Anterior cingulate cortex (tissue), 58 donors: ENCODE measurements at places on chromosomes 12 and 14.

- no peak for DNase-seq
These were observed 25.5 kb upstream of the KIF26A start for GRCh38 chr14:104112609-104113571.

- DNase-seq: no peak
These were observed 203.1 kb downstream of the ETNK1 start for GRCh38 chr12:22828066-22828465.

DNA sequence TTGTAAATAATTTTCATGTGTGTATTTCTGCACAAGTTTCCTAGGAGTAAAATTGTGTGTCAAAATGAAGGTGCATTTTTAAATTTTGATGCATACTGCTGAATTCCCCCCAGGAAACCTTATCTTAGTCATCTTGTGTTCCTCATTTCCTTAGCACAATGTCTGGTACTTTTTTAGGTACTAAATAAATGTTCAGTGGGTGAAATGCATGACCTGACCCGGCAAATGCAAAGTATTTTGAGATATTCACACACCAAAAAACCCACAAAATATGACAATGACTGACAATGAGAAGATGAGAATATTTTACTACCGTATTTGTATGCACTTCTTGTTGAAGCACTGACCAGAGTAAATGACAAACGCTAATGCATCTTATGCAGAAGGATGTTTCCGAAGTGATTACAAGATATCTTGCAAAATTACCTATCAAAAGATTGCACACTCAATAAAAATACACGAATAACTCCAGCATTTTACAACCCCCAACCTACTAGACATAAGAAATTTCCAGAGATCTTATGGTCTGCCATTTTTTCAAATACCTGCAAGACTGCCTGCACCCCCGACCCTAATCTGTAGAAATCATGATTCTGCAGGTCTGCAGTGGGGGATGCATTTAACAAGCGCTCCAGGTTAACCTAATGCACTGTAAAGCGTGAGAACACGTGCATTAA lies 895 bp upstream of the PRKAB1 start:
- no peak for DNase-seq

DNA sequence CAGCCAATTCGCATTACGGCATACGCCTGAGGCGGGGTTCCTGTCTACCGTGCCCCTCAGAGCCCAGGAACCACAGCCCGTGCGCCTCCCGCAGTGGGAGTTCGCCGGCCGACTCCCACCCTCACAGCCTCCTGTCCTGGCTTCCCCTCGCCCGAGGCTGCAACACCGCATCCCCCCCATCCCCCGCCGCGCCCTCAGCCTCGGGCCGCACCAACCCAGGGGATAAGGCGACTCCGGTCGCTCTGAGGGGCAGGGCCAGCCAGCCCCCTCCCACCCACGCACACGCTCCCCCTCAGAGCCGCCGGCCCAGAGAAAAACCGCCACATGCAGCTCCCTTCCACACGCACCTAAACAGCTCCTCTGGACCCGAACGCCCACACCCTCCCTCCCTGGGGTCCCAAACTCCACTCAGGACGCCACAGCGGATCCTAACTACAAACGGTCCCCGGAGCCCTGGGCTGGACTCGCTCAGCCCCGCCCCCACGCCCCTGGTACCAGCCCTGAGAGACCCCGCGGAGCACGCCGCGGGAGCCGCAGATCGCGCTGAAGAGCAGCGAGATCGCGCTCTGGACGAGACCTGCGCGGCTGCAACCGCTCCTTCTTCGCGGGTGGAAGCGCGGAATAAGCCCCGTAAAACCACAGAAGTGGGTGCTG lies at the start of gene C14orf39:
Gene C14orf39, minus strand, starts transcription at position 466 of the 654 bp plus-strand sequence. CDS start 985 bp downstream, outside the sequence.
- DNase-seq: no peak

GRCh38 chr12:118742431-118742830 lies 238.9 kb upstream of the SRRM4 start:
- no peak for DNase-seq

DNA sequence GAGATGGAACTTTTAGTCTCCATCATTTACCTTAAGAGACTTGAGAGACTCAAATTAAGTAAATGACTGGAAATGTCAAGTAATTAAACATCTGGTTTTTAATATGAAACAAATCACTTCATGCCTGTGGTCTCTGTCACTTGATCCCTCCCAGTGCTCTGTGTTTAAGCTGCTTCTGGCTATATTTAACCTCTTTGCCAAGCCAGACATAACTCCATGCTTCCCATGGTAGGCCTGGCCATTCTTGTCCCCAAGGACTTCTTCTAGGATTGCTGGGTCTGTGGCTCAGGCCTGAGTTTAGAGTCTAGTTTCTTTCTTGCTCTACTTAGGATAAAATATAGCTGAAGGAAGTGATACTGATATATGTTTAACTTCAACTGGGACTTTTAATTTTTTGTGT lies 1013.6 kb downstream of the FLRT2 start:
- no peak for DNase-seq

DNA sequence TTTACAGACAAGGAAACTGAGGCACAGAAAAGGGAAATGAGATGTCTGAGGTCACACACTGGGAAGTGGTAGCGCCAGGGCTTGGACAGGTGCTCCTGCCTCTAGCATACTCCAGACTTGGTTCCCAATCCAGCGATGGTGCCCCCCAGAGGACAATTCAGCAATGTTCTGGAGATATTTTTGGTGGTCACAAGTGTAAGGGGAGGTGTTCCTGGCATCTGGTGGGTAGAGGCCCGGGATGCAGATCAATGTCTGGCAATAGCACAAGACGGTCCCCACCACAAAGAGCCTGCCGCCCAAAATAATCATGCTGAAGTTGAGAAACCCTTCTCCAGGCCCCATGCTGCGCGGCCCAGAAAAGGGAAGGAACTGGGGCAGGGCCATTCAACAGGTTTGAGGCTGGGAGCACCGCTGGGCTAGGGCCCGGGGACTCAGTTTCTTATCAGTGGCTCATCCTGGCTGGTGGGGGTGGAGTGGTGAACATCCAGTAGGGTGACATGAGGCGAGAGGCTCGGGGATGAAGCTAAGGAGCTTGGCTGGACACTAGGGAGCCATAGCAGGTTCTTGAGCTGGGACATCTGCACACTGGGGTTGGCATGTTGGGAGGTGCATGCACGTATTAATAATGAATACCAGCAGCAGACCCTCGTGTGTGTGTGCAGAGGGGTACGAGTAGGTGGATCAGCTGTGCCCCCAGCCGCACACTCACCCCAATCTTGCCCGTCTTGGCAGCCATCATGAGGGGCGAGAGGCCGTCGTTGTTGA lies 35.1 kb downstream of the TRPV4 start:
- DNase-seq: no peak

- no peak for DNase-seq
These were observed 13.1 kb downstream of the ATF1 start for GRCh38 chr12:50776749-50777728.

DNA sequence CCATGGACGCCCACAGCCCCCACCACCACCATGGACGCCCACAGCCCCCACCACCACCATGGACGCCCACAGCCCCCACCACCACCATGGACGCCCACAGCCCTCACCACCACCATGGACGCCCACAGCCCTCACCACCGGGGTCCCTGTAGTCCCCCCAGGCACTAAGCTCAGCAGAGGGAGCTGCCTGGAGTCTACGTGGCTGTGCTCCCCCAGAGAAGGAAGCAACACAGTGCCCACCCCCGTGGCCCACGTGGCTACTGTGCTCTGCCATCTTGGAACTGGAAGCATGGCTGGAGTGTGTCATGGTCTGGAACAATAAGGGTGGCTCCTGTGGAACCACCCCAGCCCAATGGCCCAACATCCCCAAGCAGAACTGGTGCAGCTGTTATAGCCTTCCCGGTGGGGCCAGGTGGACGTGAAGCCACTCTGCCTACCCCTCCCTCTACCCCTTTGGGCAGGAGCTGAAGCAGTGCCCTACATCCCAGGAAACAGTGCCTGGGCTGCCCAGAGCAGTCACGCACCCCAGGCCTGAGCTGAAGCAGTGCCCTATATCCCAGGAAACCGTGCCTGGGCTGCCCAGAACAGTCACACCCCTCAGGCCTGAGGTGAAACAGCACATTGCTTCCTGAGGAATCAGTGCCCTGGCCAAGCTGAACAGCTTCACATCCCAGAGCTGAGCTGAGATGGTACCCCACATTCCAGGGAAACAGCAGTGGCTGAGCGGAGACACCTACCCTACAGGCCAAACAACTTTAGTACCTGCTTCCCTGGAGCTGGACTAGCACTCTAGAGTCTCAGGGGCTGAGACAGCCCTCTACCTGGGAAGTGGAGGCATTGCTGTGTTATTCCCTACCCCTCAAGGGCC lies 9.0 kb upstream of the SFSWAP start:
- DNase-seq: no peak

- no peak for DNase-seq
These were observed 382.5 kb downstream of the RPS29 start for GRCh38 chr14:49203676-49204075.

GRCh38 chr14:34069854-34070582 lies 119.1 kb upstream of the EGLN3 start:
- DNase-seq: no peak

GRCh38 chr14:77044783-77045237 lies 16.3 kb upstream of the IRF2BPL start:
- no peak for DNase-seq
